Metanephros (tissue), 2 donors: ENCODE measurements at places on chromosomes 7 and 10. TPM values are rescaled to one million over a fixed set of nuclear protein-coding genes. Genes with fewer than 3 reads are reported as not detected.

SSC4D gene
- 3.7 TPM for total RNA-seq

CWF19L1 gene
- 24.8 TPM for total RNA-seq

FAM221A gene
- 11.1 TPM for total RNA-seq

ATE1 gene
- 37.0 TPM for total RNA-seq

CACNA2D1 gene
- total RNA-seq: 52.7 TPM

GPR26 gene
- total RNA-seq: not detected

OR2A7 gene
- 17.2 TPM for total RNA-seq

ATRNL1 gene
- total RNA-seq: 207 TPM

GIGYF1 gene
- total RNA-seq: 36.3 TPM

MBL2 gene
- total RNA-seq: not detected

TMEM196 gene
- total RNA-seq: not detected

MSRB2 gene
- total RNA-seq: 15.4 TPM

CLRN3 gene
- 6.5 TPM for total RNA-seq

FAM237B gene
- not detected for total RNA-seq
